ENCODE measurements at places on chromosomes 5 and 9. TPM values are rescaled to one million over a fixed set of nuclear protein-coding genes. Genes with fewer than 3 reads are reported as not detected.
A peak's percentile ranks its signal among the peaks of the same experiment; 100 is the strongest.

Gene C5orf52
- total RNA-seq: not detected

- ATAC-seq: no peak
Observed at GRCh38 chr9:26950521-26950920, 3.5 kb upstream of the PLAA start.

DNA sequence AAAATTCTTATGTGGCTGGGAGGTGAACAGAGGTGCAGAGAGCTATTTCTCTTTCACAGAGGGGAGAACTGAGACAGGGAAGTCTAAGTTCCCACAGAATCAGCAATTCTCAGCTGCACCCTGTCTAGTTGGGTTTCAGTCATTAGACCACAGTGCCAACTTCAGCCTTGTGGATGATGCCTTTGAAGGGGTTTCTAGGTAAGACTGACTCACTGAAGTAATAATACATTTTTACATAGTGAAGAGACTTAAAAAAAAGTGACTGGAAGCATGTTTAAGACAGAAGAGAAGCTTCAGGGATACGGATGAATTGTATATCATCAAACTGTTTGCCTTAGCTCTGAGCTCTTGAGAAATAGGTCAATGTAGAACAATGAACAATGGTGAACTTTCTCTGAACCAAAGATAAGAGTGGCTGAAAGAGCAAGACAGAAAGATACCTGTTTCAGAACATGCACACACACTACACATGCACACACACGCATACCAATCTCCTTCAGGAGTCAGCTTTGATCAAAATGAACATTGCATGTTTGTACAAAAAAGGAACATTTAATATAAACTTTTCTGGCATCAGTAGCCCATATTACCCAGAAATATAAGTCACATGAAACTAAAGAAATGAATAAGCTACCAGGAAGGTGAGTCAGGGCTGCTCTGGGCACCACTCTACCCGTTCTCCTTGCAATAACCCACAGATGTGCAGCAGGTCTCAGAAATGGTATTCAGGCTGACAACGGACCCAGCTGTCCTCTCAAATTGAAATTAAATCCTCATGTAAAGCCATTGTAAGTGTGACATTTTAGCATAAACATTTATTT is 12.6 kb upstream of the FYB1 start:
- peak; percentile 96 for ATAC-seq

Gene GKAP1
- total RNA-seq: 3.3 TPM

GRCh38 chr9:79847074-79847473 is 275.3 kb downstream of the TLE4 start:
- no peak for ATAC-seq

DNA sequence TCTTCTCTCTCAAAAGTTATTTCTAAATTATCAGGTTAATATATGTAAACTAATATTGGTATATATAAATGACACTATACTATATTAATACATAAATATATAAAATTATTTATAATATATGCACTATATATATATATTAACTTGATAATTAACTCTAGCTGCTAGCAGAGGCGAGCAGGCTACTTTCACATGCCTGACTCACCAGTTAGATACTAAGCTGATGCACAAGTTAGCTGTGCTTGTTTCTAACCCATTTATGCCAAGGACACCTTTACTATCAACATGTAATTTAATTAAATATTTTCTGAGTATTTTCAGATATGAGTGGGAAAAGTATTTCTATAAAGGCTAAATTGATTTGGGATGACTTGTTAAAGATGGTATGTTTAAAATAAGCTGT is 70.1 kb downstream of the TRIO start:
- ATAC-seq: no peak

DNA sequence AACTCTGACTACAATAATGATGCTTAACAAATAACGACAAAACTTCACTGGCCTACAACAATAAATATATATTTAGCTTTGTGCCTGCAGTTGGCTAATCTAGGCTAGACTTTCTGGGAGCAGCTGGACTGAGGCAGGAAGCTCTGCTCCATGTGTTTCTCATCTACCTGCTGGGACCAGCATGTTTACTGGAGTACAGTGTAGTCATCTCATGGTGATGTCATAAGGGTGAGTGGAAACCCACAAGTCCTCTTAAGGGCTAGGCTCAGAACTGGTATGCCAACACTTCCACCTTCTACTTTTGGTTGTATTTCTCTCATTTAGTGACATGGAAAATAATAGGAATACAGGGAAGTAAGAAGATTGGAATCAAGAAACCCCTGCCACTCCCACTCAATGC is 85.7 kb upstream of the NIPBL start:
- ATAC-seq: no peak

DNA sequence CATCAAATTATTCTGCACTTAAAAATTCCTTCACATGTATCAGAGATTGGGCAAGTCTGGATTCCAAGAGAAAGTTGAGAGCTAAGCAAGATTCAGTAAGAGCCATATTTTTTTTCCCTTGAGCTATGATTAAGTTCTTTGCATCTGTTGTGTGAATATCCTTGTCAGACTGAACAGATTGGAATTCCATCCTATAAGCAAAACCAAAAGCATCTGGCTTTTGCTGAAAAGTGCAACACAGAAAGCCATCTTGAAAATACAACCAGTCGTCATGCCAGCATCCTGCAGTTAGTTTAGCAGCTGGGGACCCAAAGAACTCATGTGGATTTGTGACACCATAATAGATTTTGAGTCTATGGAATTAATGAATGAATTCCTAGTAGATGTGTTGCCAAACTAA is 316.9 kb downstream of the MTRR start:
- no peak for ATAC-seq

- ATAC-seq: no peak
Observed at GRCh38 chr9:16598316-16598715, 272.2 kb downstream of the BNC2 start.

All from activated T-helper 17 cell treated with anti-CD3 and anti-CD28 coated beads, Interleukin-2, amount 50 U/mL, for 72 hours (primary cell).